Progenitor cell of endocrine pancreas (in vitro differentiated cells): ENCODE measurements at places on chromosomes 2 and 18. TPM values are rescaled to one million over a fixed set of nuclear protein-coding genes. Genes with fewer than 3 reads are reported as not detected.

- no peak for DNase-seq
These were observed 6.3 kb upstream of the NRP2 start for GRCh38 chr2:205675861-205676516.

GRCh38 chr2:37396890-37397565 lies 52.6 kb downstream of the QPCT start:
- no peak for DNase-seq

DNA sequence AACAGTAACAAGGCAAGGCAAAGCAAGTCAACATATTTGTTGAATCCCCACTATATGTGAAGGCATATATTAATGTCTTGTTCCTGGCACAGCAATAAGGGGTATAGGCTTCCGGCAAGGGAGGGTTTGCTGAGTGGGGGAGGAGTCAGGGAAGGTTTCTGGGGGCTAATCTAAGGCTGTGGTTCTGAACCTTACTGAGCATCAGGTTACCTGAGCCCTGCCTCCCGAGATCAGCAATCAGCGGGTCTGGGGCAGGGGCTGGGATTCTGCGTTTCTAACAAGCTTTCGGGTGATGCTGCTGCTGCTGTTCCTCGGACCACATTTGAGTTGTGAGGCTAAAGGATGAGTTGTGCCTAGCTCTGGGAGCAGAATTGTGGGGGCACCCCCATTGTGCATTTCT lies 401.7 kb upstream of the SPRED2 start:
- DNase-seq: no peak

DNA sequence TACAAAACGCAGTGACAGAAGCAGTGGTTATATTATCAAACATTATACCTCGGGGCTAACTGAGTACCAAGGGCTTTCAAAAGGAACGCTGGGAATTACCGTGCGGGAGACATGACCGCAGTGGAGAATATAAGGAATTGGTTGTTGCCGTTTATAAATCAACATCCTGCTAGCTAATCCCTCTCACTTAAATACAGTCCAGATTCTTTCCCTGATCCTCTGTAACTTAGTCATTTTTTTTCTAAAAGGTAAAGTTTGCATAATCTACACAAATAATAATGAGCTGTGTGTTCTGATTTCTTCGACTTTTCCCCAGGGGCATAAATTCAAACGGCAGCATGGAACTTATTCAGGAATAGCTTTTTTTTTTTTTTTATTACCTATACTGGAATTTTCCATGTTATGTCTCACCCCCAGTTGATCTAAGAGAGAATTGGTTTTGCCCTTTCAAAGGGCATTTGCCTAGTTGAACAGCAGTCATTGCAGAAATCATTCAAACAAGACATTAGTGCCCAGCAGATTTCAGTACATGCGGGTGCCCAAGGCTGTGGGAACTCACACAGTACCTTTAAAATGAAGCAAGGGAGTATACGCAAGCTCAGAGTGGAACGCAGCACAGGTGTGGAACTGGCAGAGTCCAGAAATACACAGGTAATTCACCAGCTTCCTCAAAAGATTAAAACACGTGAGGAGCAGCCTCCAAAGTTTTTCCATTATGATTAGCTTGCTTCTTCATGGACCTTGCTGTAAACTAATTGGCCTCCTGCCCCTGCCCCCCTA lies 63.9 kb downstream of the SMIM21 start:
- no peak for DNase-seq

- DNase-seq: no peak
These were observed 48.4 kb upstream of the ANKRD44 start for GRCh38 chr2:197358931-197359330.

- DNase-seq: peak; percentile 35
These were observed 882 bp downstream of the ZBTB14 start for GRCh38 chr18:5294457-5295230.

GRCh38 chr18:70520867-70521266 lies 232.0 kb downstream of the SOCS6 start:
- DNase-seq: no peak

DNA sequence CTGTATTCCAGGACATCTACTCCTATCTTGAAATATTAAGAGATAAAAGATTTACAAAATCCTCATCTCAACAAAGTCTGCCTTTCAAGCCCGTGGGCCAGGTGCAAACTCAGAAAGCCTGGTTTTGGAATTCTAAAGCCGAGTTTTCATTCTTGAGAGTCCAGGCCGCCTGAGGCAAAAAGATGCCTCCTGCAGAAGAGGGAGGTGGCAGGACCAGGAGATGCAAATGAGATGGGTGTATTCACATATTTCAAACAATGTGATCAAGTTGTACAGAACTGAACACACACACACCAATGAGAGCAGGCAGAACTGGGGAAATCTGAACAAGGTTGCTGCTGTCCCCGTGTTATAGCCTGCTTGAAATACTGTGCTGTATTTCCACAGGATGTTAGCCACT lies 7.7 kb upstream of the HS6ST1 start:
- no peak for DNase-seq

DNA sequence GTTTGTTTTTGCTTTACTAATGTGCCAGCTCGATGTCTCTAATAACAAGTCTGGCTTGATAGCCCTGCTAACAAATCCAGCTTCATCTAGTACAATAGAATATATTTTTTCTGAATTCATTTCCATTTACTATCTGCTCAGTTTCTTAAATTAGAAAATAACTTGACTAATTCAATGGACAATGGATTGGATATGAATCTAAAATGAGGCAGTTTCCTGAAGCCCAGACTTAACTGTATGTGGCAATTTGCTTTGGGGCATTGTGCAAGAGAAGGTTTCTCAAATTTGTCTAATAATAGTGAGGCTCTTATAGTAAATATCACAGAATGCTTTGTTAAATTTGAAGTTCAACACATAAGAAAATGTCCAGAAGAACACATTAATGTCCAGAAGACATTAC lies 25.8 kb downstream of the CALCRL start:
- no peak for DNase-seq

GRCh38 chr2:72367530-72368225 lies 220.0 kb upstream of the CYP26B1 start:
- DNase-seq: no peak

DNA sequence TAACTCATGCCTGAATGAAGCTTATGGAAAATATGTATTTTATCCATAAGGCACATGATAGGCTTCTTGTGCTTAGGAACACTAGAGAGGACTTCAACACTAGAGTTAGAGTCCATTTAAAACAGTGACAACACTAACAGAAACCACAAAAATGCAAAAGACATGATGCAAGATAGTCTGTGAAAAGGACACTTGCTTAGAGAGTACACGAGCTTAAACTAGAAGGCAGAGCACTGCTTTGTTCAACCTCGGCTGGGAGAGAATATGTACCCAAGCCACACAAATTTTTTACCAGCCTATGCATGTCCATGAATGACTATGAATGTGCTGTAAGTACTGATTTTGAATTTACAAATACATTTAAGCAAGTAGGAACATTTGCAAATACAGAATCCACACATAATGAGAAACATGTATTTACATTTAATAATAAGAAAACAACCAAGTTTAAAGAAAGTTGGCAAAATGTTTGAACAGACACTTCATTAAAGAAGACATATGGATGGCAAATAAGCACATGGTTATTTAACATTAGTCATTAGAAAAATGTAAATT lies 130.6 kb downstream of the SPOPL start:
- DNase-seq: no peak

DNA sequence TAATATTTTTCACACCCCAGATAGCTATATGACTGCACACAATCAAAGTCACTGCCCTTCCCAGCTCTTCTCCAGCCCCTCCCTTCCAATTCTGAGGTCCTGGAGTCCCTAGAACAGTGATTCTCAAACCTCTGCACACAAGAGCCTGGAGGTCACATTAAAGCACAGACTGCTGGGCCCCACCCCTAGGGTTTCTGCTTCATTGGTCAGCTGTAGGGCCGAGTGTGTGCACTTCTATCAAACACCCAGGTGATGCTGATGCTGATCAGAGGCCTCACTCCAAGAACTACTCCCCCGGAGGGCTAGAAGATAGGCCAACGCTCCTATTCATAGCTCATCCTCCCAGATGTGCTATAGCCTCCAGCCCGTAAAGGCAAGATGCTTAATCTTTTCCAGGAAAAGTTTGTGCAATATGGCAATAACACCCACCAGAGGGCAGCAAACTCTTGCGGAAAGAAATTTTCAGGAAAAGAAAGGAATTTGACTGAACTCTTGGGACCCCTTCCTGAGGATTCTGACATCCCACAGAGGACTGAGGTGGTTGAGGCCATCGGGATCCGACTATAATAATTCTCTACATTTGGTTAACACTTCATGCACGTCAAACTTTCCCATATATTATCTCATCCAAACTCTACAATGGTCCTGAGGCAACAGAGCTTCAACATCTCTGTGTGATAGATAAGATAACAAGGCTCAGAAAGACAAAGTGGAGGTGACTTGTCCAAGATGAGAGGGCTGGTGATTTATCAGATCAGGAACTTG lies 194.2 kb upstream of the PKDCC start:
- peak; percentile 39 for DNase-seq

DNA sequence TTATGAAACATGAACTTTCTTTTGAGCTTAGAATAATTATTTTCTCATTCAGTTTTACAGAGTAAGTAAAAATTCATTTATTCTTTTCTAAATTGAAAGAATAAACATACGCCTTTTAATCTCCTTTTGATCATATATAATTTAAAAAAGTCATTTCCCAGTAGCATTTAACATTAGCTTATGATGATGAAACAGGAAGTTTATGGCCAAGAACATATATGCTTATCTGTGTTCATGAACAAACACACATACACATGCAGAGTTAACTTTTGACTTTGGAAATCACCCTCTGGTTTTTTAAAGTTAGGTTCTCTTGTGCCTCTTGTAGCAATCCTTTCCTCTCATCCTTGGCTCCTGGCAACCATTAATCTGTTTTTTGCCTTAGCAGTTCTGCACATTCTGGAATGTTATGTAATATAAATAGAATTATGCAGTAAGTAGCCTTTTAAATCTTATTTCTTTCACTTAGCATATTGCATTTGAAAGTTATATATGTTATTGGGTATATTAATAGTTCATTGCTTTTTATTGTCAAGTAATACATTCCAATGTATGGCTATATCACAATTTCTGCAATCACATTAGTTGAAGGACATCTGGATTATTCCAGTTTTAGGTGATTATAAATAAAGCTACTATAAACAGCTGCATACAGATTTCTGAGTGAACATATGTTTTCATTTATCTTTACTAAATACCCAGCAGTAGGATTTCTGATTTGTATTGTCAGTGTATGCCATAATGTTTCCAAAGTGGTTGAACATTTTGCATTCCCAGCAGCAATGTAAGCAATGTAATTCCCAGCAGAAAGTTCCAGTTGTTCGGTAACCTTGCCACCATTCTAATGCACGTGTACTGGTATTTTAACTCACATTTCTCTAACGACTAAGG lies 210.3 kb downstream of the ZRANB3 start:
- no peak for DNase-seq

DNA sequence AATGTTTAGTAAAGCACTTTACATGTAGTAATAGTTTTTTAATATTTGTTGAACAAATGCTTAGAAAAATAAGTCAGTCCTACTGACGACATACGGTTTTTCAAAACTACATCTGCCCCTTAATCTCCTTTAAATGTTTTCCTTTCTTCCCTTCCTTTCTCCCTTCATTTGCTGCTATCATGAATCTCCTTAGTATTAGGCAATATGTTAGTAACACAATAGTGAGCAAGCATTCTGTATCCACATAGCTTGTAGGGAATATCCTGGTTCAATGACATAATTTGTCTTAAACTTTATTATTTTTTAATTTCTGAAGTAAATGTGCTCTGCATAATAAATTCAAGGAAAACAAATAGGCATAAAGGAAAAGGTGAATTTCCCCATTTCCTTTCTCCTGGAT lies 79.1 kb downstream of the ACSL3 start:
- DNase-seq: no peak

DNA sequence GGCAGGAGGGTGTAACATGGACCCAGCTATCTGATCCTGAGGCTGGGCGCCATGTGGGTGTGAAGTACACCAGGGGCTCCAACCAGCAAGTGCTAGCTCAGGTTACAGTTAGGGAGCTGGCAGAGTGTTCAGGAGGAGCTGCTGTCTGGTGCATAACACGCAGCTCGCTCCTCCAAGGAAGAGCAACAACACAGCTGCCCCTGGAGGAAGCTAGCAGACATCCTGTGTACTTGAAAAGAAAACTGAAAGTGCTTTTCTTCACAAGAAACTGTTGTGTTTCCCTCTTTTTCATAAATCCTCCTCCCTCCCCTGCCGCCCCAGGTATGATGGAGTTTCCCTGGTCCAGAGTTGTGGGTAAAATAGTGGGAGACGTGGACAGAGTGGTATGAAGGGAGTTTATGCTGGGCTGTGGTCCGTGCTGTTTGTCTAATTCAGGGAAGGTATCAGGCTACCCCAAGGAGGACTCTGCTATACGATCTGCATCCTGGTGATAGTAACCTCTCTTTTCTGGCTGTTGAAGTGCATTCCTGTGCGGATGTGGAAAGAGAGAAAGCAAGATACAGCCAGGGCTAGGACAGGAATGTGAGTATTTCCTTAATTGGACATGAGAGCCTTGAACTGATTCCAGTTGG lies 6.1 kb upstream of the LBH start:
- DNase-seq: no peak

GRCh38 chr2:100140582-100140981 lies 1.8 kb downstream of the AFF3 start:
- no peak for DNase-seq

GRCh38 chr18:22124970-22125369 lies 44.4 kb upstream of the GATA6 start:
- no peak for DNase-seq

- no peak for DNase-seq
These were observed 9.1 kb downstream of the NGEF start for GRCh38 chr2:233003658-233004555.

GRCh38 chr2:102660070-102660469 lies 40.7 kb downstream of the SLC9A2 start:
- DNase-seq: no peak

GRCh38 chr18:11320986-11321385 lies 171.6 kb upstream of the PIEZO2 start:
- no peak for DNase-seq

DNA sequence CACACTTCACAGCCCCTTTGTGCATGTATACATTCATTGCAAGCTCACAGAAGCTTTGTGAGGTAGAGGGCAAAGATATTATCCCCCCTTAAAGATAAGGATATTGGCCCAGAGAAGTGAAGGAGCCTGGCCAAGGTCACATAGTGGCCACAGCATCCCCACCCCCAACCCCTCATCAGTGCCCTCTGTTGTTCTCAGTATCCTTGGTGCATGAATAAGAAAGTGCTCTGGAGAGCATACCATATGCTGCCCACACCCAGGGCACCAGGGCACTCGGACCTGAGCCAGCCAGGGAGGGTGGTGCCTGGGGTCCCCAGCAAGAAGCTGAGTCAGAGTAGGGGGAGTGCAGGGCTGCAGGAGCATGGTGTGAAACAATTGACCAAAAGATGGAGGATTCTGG lies 3.3 kb downstream of the DYSF start:
- DNase-seq: no peak

GRCh38 chr2:28751956-28752630 lies 463 bp downstream of the PPP1CB start:
- DNase-seq: no peak

ZRANB3 gene
- 16.8 and 18.6 TPM in 2 replicates for total RNA-seq

SULT1C2 gene
- 15.4 and 16.3 TPM in 2 replicates for total RNA-seq

CLEC4F gene
- total RNA-seq: not detected in 2 replicates

LTBP1 gene
- total RNA-seq: 59.7 and 63.0 TPM in 2 replicates

OR6B2 gene
- not detected in 2 replicates for total RNA-seq

NT5C1B gene
- not detected in 2 replicates for total RNA-seq

IL1A gene
- 0.12 TPM in 1 of 2 replicates, not detected in the other for total RNA-seq

DCDC2C gene
- total RNA-seq: not detected in 2 replicates

LRP2 gene
- 42.2 and 44.4 TPM in 2 replicates for total RNA-seq
